Spinal cord (tissue), 10 donors: ENCODE measurements at places on chromosomes 1 and 21. TPM values are rescaled to one million over a fixed set of nuclear protein-coding genes. Genes with fewer than 3 reads are reported as not detected.
A peak's percentile ranks its signal among the peaks of the same experiment; 100 is the strongest.

Gene COL9A2
- total RNA-seq, result 38.9 TPM

Gene LCE1F
- total RNA-seq, result not detected

Gene PLA2G2F
- total RNA-seq, result not detected

Gene ASTN1
- total RNA-seq, result 74.4 TPM

Gene PLPPR4
- 13.1 TPM for total RNA-seq

Gene COL11A1
- total RNA-seq, result 195 TPM

Gene ZBTB7B
- 7.3 TPM for total RNA-seq

Gene C8B
- 0.06 TPM for total RNA-seq

GRCh38 chr1:87318806-87319205 lies 9.9 kb upstream of the LMO4 start:
- no peak for DNase-seq

DNA sequence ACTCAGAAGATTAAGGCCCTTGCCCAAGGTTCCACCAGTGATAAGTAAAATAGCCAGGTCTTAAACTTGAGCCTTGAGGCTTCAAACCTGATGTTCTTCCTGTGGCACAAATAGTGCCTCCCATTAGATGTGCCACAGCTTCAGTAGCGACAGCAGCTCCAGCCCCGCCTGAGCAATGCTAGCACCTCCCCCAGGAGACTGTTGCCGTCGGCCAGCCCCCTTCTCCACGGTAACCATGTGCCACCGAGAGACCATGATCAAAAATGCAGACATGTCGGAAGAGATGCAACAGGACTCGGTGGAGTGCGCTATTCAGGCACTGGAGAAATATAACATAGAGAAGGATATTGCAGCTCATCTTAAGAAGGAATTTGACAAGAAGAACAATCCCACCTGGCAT lies 32.2 kb downstream of the KLHDC7A start:
- DNase-seq, result no peak

DNA sequence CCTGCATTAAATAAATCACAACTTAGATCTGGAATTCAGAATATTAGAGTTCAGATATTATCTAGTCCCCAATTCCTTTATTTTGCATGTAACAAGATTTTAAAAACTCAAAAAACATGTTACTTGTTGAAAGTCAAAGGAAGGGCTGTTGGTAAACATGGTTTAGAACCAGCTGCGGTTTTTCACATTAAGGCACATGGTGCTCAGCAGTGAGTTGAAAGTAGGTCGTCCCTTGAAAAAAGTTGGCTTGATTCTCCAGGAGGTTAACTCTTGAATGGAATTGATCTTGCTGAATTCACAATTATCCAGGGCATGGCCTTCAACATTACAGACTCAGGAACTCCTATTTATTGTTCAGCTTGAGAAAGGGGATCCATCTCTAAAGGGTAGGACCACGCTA lies 277.1 kb upstream of the DUSP10 start:
- no peak for DNase-seq

- DNase-seq, result no peak
Measured at GRCh38 chr1:182032251-182032650, 29.3 kb downstream of the ZNF648 start.

GRCh38 chr1:225934711-225935110 lies 6.3 kb downstream of the LEFTY2 start:
- no peak for DNase-seq

DNA sequence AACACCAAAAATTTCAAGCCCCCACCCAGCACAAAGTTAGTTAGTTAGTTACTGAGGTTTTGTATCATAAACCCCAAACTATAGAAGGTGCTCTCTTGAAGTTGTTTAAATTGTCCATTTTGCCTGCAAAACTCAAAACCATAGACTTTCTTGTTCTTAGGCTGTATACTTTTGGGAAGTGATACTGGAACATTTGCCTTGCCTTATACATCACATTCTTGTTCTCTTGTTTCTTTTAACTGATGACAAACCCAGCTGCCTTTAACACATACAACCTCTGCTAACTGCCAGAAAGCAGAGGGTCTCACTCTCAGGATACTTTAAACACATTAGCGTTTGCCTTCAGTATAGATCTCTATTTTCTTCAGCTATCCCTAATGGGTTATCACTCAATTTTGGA lies 570.5 kb downstream of the MRPL39 start:
- DNase-seq, result no peak

GRCh38 chr1:12309783-12310742 lies 80.2 kb downstream of the VPS13D start:
- no peak for DNase-seq

GRCh38 chr1:63935143-63935542 lies 161.3 kb downstream of the ROR1 start:
- DNase-seq, result no peak

GRCh38 chr1:190480231-190480630 lies 2.6 kb upstream of the BRINP3 start:
- DNase-seq, result no peak

DNA sequence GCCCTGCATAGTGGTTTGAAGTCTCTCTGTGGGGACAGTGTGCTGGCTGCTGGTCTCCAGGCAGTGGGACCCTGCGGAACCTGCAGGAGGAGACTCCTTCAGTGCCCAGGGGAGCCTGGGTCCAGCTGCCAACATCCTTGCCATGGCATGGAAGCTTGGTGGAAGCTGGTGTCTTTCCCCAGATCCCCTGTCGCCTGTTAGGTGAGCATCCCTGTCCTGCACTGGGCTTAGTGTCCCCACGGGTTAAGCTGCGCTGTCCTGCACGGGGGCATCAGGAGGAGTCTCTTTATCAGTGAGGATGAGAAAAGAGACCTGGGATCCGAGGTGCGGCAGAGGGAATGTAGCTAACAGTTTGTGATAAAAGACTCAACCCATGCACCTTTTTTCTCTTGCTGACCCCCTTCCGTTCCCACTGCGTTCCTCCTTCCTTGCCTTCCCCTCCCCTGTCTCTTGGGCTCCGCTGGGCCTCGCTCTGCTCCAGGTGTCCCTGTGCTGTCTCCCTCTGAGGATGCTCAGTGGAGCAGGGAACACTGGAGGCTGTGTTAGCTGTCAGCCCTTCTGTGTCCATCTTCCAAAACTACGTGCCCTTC lies 59.3 kb downstream of the SLC37A1 start:
- no peak for DNase-seq

GRCh38 chr1:234499119-234499942 lies 20.4 kb upstream of the TARBP1 start:
- DNase-seq, result peak; percentile 96

- DNase-seq, result no peak
Measured at GRCh38 chr1:158323866-158324265, 7.5 kb downstream of the CD1B start.

GRCh38 chr1:175191659-175192058 lies 917 bp downstream of the KIAA0040 start:
- DNase-seq, result no peak

DNA sequence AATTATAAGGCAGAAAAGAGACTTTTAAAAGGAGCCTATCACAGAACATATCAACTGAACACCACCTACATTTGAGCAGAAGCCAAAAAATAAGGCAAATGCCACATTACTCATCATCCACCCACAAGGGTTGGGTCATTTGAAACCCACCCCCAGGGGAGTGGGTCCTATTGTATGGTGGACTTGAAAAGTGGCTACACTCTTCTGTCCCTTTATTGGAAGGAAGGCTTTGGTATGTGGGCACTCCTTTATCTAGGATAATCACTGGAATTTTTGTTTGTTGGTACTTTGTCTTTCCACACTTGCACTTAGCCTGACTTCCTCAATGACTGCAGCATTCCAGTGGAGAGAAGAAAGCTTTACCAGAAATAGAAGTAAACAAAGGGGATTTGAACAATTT lies 157.2 kb upstream of the COL11A1 start:
- DNase-seq, result no peak
